Suppressor macrophage treated with lipopolysaccharide for 4 hours (primary cell): ENCODE measurements at places on chromosomes 4 and X.

GRCh38 chr4:41657561-41657960 is 91.0 kb downstream of the PHOX2B start:
- no peak for DNase-seq

- DNase-seq, result no peak
Measured at GRCh38 chr4:138927072-138927471, 88.5 kb upstream of the NOCT start.

DNA sequence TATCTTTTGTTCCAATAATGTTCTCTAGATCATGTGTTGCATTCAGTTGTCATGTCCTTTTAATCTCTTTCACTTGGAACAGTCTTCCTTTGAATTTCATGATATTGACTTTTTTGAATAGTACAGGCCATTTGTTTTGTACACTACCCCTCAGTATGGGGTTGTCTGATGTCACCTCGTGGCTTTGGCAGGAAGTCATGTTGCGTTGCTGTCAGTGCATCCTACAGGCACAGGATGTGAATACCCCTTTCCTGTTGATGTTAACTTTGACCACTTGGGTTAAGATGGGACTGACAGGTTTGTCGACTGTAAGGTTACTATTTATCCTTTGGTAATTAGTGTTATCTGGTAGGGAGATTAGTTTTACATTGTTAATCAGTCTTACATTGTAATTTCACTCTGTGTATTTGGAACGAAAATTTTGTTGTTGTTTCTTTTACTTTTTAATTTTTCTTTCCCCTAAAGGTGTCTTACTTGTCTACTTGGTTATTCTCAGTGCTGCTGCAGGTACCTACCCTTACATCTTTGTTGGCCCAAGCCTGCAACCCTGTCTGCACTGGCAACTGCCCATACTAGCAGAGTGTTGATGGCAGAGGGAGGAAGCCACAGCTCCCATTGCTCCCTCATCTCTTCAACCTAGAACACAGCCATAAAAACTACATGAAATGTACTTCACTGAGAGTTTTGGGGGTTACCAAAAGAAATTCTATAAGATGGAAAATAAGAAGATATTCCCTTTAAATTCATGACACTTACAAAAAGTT is 14.7 kb upstream of the ATP8A1 start:
- DNase-seq, result no peak

- DNase-seq, result no peak
Measured at GRCh38 chrX:10124506-10125247, 32.1 kb upstream of the CLCN4 start.

DNA sequence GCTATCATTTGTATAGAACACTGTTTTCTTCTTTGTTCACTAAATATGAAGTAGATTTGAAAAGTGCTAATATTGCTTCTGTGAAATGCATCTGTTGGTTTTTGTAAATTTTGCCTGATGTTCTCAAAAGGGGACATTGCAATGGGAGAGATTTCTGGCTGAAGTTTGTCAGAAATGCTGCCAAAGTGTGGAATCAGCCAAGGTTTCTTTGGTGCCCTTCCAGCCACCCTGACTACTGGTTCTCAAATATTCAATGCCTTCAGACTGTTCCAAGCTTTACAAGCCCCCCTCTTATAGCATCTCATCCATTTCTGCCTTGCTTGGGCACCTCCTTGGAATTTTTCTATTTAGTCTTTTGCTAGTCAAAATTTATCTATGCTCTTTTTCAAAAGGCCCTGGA is 60.6 kb upstream of the TMLHE start:
- DNase-seq, result no peak
